Fibroblast of villous mesenchyme (primary cell): ENCODE measurements at places on chromosomes 5 and 9.

GRCh38 chr5:1763548-1763911, 36.1 kb downstream of the MRPL36 start:
- peak; percentile 82 for DNase-seq

DNA sequence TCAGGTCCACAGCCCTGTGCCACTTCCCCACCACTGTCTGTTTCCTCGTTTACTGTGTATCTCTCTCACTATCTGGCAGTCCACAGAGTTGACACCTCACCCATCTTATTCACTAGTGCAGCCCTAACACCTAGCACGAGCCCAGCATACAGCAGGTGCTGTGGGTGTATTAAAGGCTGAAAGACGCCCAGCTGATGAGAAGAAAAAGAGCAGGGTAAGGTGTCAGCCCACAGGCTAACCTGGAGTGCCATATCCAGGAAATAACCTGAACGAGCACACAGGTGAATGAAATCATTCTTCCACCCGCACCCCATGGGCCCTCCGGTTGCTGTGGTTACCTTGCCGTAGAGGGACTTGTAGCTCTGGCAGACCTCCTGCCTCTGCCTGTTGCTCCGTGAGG, 18.6 kb downstream of the ANXA6 start:
- no peak for DNase-seq

- peak; percentile 67 for DNase-seq
Measured at GRCh38 chr9:115882911-115883310, 270.7 kb upstream of the PAPPA start.

- DNase-seq: no peak
Measured at GRCh38 chr9:84255696-84256095, 84.9 kb downstream of the SLC28A3 start.

DNA sequence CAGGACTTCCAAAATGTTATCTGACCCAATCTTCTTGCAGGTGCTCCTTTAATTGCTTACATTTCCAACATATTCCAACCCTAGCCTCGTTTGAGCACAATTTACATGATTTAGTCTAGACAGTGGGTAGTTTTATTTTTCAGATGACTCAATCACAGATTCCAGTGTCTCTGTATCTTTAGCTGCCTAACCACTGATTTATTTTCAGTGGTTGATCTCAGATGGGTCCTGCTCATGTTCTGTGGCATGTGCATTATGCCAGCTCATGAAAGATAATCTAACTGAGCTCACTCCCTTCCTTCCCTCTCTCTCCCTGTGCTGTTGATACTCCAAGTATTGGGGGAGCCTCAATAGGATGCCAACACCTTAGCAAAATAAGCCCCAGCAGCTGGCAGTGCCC, 106.1 kb upstream of the ICE1 start:
- DNase-seq: peak; percentile 55

DNA sequence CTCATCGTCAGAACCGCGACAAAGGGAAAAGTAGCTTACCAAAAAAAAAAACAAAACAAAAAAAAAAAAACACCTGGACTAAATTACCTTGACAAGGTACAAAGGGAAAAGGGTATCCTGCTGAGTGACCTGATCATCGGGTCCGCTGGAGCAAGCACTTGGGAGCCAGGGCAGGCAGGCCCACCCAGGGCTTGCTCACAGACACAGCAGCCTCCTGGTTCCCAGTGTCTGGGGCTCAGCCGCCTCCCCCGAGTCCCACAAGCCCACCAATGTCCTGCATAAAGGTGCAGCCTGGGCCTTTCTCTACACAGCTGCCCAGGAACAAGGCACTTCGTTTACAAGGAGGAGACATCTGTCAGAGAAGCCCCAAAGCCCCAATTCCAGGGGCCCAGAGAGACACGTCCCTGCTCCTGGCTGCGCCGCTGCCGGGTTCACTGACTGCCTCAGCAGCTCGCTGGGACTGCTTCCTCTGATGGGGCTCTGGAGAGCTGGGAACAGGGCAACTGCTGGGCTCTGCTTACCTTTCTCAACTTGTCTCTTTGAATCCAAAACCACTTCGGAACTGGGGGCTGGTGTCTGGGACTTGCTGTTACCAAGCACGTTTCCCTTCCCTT, 63.4 kb downstream of the GOLM1 start:
- no peak for DNase-seq

GRCh38 chr5:156312897-156313694, 13.9 kb upstream of the SGCD start:
- DNase-seq: no peak

GRCh38 chr9:121503444-121503843, 3.8 kb upstream of the GGTA1 start:
- no peak for DNase-seq
